ENCODE measurements at places on chromosomes 3 and 15.

DNA sequence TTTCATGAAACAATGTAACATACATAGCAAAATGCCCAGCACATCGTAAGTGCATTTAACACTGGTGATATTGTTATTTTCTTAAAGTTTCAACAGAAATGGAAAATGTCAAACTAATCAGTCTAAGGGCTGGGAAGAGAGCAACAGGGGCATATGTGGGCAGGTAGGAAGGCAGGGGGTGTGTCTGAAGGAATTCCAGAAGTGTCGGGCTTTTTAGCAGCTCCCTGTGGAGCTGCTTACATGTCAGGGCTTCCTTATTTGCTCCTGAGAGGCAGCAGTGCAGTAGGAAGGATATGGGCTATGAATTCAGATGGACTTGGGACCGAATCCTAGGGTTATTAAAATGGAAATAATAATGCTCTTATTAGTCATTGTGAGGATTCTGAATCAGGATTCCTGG lies 311.6 kb downstream of the CLSTN2 start:
- DNase-seq, result no peak

DNA sequence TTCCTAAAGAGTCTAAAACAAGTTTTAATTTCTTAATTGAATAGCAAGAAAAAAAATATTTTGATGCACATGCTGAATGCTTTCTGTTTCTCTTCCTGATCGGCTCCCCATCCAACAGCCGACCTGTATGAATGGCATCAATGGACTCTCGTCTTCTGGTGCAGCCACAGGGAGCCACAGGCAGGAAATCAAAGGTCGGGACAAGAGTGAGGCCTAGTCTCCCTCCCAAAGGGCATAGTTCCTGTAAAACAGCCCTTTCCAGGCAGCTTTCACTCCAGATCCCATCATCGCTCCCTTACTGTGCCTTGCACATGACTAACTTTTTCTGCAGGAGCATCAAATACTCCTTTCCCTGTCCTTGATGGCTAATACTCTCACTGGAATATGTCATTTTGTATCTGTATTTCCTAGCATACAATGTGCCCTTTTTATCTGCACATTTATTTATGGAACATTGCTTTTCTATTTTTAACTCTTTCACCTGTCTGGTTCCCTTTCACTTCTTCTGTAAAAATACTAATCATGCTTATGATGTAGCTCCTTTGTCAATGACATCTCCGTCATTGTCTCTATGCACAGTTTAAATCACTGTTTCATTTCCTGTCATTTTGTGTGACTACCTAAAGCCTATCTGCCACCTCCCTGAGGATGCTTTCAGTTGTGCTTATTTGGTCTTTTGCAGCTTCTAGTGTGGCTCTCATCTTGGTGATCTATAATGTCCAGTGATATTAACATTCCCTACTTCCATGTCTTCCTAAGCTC lies 326.2 kb downstream of the CTNNB1 start:
- peak; percentile 51 for DNase-seq

GRCh38 chr3:143736205-143736997 lies 111.9 kb downstream of the SLC9A9 start:
- DNase-seq, result no peak

GRCh38 chr15:40793216-40793989 lies 13.5 kb upstream of the ZFYVE19 start:
- no peak for DNase-seq

- DNase-seq, result peak; percentile 79
Measured at GRCh38 chr3:180036671-180037455, at the start of gene PEX5L. TSS of gene PEX5L (minus strand) at chr3:180036937. CDS start at chr3:180036599, 338 bp downstream.
